ENCODE measurements at places on chromosomes 5 and 9.

GRCh38 chr9:981491-981898 lies 5.0 kb downstream of the DMRT3 start:
- DNase-seq: no peak

DNA sequence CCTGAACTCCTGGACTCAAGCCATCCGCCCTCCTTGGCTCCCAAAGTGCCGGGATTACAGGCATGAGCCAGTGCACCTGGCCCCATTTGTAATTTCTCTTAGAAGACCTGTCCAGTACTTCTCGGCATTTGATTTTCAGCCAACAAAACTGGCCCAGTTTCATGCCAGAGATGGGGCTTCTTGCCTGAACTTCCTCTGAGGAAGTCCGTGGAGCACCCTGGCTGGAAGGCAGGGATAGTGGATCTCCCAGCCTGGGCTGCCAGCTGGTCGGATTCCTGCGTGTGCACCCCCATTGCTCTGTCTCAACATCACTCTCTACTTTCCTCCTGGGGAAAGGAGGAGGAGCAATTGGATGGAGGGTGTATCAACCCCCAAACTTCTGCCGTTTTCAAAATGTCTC lies 39.0 kb downstream of the FAM78A start:
- DNase-seq: no peak

GRCh38 chr9:93813221-93814076 lies 141.7 kb downstream of the BARX1 start:
- DNase-seq: no peak

GRCh38 chr5:14587150-14587549 lies 5.6 kb downstream of the OTULINL start:
- DNase-seq: peak; percentile 37

DNA sequence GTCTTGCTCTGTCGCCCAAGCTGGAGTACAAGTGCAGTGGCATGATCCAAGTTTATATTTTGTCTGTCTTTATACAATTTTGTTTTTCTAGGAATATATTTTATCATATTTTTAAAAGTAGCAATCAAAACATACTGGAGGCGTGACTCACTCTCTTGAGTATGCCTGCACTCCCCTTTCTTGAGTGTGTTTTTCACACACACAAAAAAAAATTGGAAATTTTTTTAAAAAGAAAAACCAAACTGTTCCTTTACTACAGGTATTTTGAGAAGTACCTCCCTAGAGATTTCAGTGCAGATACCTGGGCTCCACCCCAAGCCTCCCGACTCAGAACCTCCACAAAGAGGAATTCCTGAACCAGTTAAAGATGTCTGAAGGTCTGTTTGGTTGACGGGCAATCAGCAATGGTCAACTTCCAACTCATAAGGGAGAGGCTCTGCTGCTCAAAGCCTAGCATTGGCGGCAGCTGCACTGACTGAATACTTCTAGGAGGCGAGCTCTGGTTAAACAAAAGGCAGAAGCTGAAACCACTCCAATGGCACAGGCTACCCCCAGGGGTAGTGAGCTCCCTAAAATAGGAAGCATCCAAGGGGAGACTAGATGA lies 27.4 kb downstream of the PDE6A start:
- DNase-seq: no peak

DNA sequence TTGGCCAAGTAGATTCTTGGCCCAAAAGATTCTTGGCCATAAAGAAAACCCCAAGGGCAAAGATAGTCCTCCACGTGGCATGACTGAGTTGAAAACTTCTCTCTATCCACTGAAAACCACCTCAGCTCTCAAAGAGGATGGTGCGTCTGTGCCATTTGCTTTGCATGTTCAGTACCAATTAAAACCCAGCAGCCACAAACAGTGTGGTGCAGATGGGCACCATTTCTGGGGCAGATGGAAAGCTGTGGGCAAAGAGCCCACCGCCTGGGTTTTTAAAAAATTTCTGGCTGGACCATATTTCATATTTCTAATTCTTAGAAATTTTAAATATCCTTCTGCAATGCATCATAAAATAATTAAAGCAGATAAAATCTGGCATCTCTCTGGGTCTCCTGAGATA lies 84.5 kb upstream of the PUM3 start:
- no peak for DNase-seq

GRCh38 chr9:114386886-114387679 lies 699 bp downstream of the AKNA start:
- peak; percentile 40 for DNase-seq

DNA sequence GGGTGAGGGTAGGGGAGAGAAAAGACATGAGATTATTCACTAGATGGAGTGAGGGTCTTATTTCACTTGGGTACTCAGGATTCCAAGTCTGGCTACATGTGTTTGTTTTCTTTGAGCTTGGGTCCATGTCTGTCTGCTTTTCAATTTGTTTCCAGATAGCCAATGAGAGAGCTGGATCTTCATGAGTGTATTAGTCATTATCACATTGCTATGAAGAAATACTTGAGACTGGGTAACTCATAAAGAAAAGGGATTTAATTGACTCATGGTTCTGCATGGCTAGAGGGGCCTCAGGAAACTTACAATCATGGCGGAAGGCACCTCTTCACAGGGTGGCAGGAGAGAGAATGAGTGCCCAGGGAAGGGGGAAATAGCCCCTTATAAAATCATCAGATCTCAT lies 196.8 kb upstream of the TRIM32 start:
- no peak for DNase-seq

- no peak for DNase-seq
Measured at GRCh38 chr5:543755-544674, 19.8 kb upstream of the SLC9A3 start.

DNA sequence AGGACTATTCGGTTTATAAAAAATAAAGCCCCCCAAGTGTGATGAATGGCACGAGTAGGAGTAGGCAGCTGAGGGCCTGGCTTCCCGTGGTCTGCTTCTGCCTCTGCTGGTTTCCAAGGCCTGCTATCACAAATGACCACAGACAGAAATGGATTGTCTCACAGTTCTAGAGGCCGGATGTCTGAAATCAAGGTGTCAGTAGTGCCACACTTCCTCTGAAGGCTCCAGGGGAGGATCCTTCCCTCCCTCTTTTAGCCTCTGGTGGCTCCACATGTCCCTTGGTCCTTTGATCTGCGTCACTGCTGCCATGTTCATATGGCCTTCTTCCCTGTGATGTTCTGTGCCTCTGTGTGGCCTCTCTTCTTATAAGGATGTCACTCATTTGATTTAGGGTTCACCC lies 15.1 kb downstream of the PRKACG start:
- DNase-seq: no peak

GRCh38 chr5:171476701-171477100 lies 57.3 kb downstream of the FGF18 start:
- no peak for DNase-seq

DNA sequence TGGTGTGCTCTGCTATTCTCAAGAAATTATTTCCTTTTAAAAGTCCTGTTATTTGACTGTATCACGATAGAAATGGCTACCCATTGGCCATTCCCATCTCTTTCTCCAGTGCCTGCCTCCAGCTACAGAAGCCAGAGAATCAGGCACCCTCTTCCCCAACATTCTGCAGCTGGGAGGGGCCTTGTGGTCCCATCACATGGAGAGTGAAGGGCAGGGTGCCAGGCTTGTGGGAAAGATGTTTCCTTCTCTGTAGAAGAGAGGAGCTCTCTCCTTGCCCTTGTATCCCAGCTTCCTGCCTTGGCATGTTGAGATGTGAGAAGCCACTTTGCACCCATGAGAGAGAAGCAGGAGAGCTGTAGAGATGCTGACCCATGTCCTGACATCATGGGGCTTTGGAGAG lies 465.0 kb downstream of the MTRR start:
- DNase-seq: no peak

DNA sequence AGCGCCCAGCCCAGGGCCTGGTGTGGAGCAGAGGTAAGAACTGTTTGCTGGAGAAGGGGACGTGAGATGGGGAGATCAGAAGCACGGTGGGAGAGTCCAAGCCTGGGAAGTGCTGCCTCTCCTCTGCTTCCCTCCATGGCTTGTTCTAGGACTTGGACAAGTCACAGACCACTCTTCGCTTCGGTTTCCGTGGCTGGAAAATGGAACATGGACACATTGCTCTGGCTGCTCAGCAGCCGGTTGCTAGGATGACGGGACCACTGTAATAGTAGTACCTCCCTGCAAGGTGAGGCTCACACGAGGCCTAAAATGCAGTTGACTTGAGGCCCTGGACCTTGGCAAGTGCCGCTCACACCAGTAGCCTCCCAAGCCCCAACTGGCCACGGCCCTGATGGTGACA lies 175.8 kb upstream of the FSTL4 start:
- no peak for DNase-seq

DNA sequence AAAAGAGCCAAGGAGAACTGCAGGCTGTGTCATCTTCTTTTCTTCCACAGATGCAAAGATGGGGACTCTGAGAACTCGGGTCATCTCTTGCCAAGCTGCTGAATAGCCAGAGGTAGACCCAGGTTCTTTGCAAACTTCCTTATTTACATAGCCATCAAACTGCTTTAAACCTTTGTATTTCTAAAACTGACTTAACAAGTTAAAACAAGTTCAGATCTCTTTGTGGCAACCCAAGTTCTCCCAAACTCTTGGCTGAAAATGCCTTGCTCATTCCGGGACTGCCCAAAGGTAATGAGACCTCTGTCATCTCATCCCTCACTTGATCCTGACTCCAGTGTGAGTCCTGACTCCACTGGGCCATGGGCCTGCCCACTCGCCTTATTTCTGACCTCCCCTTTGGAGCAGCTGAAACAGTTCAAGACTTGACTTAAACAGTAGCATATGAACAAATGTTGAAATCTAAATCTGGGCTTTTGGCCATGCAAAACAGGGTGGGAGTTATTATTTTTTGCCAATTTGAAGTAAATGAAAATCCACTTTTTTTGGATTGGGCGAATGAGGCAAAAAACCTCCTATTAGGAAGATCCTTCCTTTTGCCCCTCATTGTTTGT lies 50.6 kb downstream of the FBXL7 start:
- DNase-seq: no peak

DNA sequence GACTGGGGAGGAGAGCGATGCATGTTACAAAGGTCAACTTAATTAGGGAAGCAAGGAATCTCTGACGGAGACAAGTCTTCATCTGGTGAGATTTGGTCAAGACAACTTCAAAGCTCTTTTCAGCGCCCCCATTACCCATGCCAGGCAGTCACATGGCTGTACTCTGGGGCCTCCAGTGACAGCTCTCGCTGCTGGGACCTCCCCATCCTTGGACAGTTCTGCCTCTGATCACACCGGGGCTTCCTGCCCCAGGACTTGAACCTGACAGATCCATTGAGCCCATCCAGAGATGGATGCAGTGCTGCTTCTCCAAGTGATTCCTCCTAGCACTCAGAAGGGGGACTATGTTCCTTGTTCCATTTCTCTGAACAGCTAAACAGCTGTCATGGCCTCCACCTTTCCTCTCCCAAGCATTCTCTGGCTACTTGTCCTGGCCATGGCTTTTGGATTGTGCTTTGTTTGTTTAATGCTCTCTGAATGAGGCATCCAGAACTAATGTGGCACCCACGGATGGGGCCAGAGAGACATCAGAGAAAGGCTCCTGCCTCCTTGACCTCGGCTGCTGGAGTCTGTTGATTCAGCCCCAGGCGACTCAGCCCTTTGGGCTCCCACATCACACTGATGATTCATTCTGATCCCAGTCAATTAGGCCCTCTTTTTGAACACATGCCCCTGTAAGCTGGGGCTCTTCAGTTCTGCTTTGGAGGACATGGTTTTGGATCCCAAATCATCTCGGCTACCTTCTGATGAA lies 122.1 kb upstream of the ADAMTS16 start:
- DNase-seq: no peak

- peak; percentile 44 for DNase-seq
Measured at GRCh38 chr5:163534492-163535094, 29.2 kb downstream of the MAT2B start.

- DNase-seq: no peak
Measured at GRCh38 chr5:127236254-127236653, 54.3 kb upstream of the MEGF10 start.

GRCh38 chr9:110126986-110127864 lies 80.7 kb downstream of the C9orf152 start:
- peak; percentile 90 for DNase-seq

GRCh38 chr5:54845567-54845941 lies 139.8 kb downstream of the ESM1 start:
- DNase-seq: no peak

- no peak for DNase-seq
Measured at GRCh38 chr9:70832492-70832891, 288.9 kb downstream of the TRPM3 start.

GRCh38 chr9:1514776-1515363 lies 464.7 kb downstream of the DMRT2 start:
- DNase-seq: no peak

- DNase-seq: no peak
Measured at GRCh38 chr9:79284081-79284480, 287.7 kb upstream of the TLE4 start.

- DNase-seq: no peak
Measured at GRCh38 chr5:172593306-172593705, 47.8 kb upstream of the NEURL1B start.

- DNase-seq: no peak
Measured at GRCh38 chr5:135740475-135740874, 94.0 kb upstream of the SLC25A48 start.

DNA sequence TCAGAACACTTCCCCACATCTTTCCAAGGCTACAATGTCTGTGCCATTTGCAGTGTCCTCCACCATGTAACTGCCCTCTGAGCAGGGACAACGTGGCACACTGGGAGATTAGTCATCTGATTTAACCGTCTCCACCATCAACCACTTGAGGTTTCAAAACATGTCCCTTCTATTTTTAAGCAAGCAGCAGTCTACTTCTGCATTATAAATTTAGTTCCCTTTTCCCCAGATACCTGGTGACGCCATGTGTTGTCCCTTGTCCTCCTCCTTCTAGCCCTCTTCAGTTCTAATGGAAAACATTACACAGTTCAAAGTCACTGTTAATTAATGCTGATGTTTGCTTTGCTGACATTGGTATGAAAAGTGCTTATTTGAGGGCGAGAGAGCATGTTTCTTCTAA lies 52.8 kb downstream of the ATP10B start:
- DNase-seq: no peak

DNA sequence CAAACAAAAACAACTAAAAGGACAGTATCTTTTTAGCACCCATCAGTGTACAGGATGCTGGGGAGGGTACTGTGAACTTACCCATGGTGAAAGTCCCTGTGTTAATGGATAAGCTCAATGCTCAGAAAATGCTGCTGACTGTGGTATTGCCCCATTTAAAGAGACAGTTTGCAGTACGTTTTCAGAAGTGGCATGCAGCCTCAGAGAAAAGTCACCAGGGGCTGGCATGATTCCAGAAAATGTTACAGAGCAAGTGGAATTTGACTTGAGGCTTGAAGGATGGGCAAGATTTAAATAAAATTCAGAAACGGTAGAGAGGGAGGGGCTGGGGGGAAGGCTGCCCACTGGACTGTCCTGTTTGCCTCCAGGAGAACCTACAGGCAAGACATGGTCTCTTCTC lies 7.2 kb downstream of the S1PR3 start:
- DNase-seq: no peak

DNA sequence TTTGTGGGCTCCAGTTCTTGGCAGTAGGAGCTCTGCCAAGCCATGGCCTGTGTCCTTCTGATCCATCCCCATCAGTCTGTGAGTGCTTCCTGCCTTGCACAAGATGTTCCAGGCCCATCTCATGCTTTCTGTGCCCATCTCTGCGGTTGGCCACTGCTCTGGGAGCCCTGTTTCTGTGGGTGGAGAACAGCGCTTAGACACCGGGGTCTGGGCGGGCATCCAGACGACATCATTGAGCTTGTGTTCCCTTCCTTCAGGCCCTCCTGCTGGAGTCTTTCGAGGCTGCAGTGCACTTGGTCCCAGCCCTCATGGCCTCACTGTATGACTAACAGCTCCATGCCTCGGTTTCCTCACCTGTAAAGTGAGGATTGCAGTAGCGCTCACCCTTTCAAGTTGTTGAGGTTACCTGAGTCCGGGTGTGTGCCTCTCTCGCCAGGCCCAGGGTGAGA lies 14.9 kb upstream of the CARD19 start:
- peak; percentile 8 for DNase-seq

- no peak for DNase-seq
Measured at GRCh38 chr9:135255841-135256580, 168.5 kb downstream of the OLFM1 start.
